ENCODE measurements at places on chromosomes 11 and 22.

DNA sequence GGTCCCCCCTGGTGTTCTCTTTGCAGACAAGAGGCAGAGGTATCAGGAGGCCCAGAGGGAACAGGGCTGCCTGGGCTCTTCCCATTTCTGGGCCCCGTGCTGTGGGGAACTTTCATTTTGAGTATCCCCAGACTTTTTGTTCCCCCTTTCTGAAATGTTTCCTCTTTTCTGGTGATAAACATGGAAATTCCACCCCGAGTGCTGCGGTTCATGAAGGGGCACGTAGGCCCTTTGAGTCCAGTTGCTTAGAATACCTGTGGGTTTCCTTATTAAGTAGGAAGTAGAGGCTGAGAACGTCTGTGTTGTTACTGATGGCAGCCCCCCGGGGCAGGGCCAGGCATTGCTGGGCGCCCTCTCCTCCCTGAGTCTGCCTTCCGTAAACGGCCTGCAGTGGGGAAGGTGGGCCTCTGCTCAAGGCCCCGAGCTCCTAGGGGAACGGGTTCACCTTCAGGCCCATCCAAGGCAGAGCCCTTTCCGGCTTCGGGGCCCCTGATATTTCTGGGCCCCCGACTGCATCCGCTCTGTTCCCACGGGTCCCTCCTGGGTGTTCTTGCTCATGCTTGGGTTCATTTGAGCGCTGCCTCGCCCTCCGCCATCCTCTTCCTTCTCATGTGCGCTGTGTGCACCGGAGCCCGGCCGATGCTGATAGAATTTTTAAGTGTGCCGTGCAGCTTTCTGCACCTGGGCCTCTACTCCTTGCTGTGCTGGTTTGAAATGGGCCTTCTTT lies 12.0 kb downstream of the TBC1D22A start:
- no peak for DNase-seq

DNA sequence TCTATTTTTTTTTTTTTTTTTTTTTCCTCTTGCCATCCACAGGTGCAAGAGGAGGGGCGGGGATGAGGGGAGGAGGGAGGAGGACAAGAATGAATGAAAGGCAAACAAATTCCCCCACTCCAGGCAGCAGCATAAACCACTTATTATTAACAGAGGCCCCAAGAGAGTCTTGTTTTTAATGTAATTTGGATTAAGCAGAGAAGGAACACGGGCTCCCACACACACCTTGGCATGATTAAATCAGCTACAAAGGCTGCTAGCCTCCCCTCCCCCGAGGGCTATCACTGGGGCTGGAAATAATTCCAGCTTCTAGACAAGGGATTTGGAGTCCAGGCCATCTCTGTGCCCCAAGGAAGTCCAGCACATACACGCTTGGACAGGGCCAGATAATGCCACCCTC lies 93.4 kb upstream of the DRD2 start:
- no peak for DNase-seq

DNA sequence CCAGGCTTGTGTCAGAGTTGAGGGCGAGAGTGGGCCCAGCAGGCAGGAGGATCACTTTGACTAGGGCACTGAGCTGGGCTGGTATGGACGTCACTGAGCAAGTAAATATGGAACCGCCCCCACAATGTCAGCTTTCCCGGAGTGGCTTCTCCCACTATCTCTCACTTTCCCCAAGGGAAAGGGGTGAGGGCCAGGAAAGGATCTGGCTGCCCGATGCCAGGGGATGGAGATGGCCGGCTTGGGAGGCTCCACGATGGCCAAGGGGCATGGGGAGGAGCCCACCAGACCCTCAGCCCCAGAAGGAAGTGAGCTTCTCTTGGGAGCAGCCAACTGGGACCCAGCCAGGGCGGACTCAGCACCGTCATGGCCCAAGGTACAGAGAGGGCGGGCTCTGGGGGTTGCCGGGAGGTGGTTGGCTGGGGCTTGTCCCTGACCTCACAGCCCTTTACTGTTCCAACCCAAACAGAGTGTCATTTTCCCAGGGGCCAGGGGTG lies 8.7 kb downstream of the PRDM11 start:
- DNase-seq, result no peak

GRCh38 chr11:118033443-118033842 lies 43.4 kb upstream of the TMPRSS4 start:
- DNase-seq, result no peak

- DNase-seq, result no peak
These were observed 619 bp downstream of the LRRC75B start for GRCh38 chr22:24592058-24592850.

DNA sequence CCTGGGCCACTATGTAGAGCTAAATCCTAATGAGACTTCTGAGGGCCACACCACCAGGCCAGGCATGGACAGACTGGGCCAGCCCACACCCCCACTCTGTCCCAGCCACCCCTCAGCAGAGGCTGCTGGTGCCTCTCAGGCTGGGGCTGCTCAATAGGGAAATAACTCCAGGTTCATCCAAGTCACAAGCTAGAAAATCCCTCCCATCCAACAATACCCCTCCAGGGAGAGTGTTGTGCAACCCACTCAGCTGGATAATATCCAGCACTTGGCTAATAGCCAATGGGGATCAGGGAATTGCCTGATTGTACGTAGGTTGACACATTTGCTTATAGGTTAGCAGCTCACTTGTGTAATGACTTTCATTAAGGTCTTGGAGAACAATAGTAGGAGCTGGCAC lies 64.1 kb upstream of the WNT11 start:
- DNase-seq, result no peak

GRCh38 chr11:1744891-1745700 lies 5.3 kb downstream of the IFITM10 start:
- no peak for DNase-seq

GRCh38 chr11:76193219-76193618 lies 13.1 kb downstream of the WNT11 start:
- no peak for DNase-seq

DNA sequence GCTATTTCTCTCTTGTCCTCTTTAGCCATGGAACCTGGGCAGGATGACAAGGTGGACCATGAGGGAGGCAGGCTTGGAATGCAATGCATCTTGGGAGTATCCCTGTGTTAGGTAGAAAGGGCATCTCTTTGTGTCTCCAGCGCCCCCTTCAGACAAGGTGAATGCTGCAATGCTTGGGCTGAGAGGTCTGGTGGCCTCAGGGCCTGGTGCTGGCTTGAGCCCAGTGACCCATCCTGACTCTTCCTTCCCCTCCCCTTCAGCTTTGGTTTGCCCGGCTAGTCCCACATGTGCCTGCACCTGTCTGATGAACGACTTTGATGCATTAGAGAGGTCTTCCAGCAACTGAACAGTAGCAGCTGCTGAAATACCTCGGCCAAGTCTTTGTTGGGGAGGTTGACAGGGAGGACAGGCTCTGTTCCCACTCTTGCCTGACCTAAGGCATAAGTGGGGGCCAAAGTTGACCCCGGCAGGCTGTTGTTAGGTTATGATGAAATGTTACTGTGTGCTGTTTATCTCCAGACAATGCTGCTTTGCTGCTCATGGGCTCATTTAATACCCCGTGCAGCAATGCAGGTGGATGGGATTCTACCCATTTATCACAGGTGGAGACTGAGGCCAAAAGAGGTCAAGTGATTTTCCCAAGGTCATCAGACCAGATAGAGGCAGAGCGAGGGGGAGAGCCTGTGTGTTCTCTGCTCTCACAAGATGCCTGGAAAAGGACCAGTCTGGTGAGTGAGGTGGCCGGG lies 22.5 kb downstream of the MYO18B start:
- no peak for DNase-seq

GRCh38 chr11:114162719-114163123 lies 103.2 kb downstream of the ZBTB16 start:
- DNase-seq, result no peak

- DNase-seq, result no peak
These were observed 30.9 kb downstream of the INSC start for GRCh38 chr11:15145615-15146014.

DNA sequence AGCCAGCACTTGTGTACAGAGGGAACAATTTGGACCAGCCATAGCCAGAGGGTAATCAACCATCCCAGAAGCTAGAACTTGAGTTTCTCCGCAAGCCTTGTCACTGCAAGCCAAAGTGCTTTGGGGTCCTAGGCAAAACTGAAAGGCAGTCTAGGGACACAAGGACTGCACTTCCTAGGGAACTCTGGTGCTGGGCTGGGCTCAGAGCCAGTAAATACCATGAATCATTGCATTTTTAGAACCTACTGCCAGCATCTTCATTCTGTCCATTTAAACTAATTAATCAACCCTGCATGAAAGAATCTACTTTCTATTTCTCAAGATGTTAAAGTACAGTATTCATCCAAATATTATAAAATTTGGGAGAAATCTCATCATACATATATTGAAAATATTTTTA lies 20.0 kb downstream of the PATE3 start:
- no peak for DNase-seq

DNA sequence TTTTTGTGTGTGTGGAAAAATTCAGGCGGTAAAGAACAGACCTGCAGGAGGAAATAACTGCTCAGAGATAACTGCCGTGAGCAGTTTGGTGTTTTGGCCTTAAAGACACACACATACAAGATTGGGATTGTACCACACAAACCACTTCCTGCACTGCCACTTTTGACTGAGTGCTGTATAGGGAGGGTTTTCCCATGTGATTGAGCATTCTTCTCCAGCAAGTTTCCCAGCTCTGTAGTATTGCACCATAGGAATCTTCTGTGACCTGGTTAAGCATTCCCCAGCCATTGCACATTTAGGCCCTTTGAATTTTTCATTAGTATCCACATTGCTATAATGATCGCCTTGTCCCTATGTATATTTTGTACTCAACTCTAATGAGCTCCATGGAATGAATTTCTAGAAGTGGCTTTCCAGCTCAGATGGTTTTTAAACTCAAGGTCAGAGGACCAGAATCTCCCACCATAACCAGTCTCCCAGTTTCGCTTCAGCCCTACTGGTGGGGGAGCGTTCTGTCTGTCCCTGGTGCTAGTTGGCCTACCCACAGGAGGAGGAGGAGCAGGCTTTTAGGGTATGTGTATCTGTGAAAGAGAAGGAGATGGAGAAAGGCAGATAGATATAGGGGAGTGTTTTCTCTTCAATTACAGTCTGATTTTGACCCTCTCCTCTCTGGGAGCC lies 9.3 kb downstream of the CD82 start:
- DNase-seq, result peak; percentile 42

DNA sequence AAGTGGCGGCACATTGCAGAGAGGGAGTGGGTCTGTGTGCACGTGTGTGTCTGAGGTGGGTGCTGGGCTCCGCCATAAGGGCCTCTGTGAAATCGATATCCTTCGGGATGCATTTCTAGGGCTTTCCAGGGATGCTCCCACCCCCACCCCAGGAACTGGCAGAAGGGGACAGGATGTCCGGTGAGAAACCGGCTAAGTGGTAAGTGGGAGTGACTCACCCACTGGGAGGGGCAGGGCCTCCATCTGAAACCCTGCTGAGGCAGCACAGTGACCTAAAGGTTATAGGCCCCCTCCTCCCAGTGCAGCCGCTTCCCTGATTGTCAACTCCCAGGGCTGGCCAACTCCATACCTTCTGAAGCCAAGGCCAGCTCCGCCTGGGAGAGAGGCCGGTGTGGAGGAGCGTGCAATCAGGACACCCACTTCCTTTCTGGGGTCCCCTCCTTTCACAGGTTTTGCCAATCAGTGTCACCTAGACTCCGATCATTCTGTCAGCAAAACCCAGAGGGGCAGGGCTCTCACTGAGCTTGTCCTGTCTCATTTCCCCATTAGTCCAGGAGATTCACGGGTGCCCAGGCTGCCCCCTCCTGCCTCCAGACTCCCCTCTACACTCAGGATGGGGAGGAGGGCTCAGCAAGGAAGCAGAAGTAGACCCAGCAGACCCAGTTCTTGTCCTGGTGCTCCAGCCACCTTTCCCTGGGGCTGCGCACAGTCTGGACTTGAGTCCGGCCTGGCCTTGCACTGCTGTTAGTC lies 44.5 kb downstream of the NECTIN1 start:
- DNase-seq, result no peak

GRCh38 chr11:111911563-111912401 lies at the start of gene CRYAB:
TSS of gene CRYAB (minus strand) at chr11:111911770. CDS start at chr11:111911724, 46 bp downstream.
- DNase-seq, result no peak

GRCh38 chr11:13207665-13208594 lies 69.7 kb upstream of the BMAL1 start:
- no peak for DNase-seq

DNA sequence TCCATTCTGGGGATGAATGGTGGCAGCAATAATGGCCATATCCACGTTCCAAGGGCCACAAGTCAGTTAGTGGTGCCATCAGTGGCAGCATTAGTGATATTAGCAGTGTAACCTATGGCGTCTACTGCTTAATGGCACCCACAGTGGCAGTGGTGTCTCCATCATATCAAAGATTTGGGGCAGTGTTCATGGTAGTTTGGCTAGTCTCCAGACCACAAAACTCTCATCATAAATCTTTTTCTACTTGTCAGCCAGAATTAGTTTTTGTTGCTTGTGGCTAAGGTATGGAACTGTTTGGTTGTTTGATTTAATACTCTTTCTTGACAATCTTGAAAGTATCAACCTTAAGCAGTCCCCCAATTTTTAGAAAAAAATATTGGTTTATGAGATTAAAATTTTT lies 45.1 kb upstream of the DEUP1 start:
- DNase-seq, result no peak

GRCh38 chr22:38016182-38017151 lies 32.1 kb upstream of the SOX10 start:
- no peak for DNase-seq

DNA sequence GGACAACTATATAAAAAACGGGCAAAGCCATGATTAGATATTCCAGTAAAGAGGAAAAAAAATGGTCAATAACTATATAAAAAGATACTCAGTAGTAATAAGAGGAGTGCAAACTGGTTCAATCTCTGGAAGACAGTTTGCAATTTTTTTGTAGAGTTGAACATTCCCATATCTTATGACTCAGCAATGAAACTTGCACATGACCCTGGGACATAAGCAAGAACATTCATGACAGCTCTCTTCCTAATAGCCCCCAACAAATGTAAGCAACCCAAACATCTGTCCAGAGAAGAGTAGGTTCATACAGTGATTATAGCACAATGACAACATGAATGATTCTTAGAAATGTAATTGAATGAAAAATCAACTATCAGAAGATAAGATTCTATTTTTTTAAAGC lies 21.8 kb upstream of the CSF2RB start:
- DNase-seq, result no peak

- no peak for DNase-seq
These were observed 8.5 kb downstream of the SPON1 start for GRCh38 chr11:13970986-13971385.

- DNase-seq, result no peak
These were observed 195.6 kb downstream of the GRIK4 start for GRCh38 chr11:120707098-120707497.

- no peak for DNase-seq
These were observed at the start of gene WT1 for GRCh38 chr11:32435511-32435941. TSS of gene WT1 (minus strand) at chr11:32435539.

DNA sequence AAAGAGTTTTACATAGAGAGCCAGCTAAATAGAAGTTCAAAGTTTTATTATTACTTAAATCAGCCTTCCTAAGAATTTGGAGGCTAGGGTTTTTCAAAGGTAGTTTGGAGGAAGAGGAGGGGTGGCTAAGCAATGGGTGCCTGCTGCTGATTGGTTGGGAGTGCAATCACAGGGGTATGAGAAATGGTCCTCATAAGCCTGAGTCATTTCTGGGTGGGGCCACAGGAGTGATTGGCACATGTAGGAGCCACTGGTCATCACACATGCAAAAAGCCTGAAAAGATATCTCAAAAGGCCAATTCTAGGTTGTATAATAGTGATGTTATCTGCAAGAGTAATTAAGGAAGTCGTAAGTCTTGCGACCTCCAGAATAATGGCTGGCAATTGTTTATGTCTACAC lies 12.9 kb downstream of the OR51L1 start:
- no peak for DNase-seq

GRCh38 chr11:134532921-134533421 lies 120.9 kb upstream of the B3GAT1 start:
- DNase-seq, result no peak

Data from stimulated activated CD4-positive, alpha-beta T cell treated with anti-CD3 and anti-CD28 coated beads, Interleukin-2, amount 100 ng/mL, for 4 hours (primary cell).